ENCODE measurements at places on chromosomes 3 and 15.

GRCh38 chr3:94246171-94246570, 183.3 kb downstream of the NSUN3 start:
- H3K36me3 ChIP-seq: no peaks in the 10 kb centered on the region
- no peaks in the 10 kb centered on the region for H3K4me1 ChIP-seq
- H3K27ac ChIP-seq: no peak overlapping the region
- H3K27me3 ChIP-seq: peaks cover 2% of the 10 kb centered on the region

DNA sequence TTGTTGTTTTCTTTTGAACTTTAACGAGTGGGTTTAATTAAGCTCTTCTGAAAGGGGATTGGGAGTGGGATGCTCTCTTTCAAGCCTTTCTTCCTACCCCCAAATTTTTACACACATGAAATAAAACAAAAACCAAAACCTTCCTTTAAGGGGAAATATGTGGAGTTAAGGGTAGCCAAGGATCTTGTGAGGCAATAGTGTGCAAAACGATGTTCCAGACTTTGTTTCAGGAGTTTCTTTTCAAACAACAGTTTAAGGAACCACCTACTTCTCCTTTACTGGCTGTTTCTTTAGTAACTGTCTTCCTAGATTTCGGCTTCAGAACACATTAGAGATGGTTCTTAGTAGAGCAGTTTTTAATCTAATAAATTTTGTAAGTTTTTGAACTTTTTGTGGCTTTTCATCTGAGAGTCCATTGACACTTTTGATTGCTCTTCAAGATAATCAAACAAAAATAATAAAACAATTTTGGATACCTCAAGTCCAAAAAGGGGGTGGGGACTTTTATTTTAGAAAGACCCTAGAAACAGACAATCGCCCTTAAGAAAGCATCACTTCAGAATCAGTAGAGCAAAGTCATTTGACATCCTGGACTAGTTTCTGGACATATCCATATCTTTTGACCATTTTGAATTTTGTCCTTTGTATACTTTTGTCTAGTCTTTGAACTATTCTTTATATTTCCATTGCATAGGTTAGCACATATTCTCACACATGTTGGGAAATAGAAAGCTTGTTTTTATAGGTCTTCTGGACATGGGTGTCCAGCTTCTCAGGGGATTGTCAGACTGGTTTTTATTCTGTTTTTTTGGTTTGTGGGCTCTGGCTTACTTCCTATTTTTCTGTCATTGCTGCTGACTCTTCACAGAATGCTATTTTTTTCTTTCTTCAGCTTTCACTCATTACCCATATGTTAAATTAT, 6.0 kb downstream of the DIPK2A start:
- no peaks in the 10 kb centered on the region for H3K27me3 ChIP-seq
- peaks cover 10% of the 10 kb centered on the region for H3K36me3 ChIP-seq
- DNase-seq: no peak
- peaks cover 36% of the 10 kb centered on the region for H3K4me1 ChIP-seq
- H3K27ac ChIP-seq: peak overlapping the region; percentile 33

DNA sequence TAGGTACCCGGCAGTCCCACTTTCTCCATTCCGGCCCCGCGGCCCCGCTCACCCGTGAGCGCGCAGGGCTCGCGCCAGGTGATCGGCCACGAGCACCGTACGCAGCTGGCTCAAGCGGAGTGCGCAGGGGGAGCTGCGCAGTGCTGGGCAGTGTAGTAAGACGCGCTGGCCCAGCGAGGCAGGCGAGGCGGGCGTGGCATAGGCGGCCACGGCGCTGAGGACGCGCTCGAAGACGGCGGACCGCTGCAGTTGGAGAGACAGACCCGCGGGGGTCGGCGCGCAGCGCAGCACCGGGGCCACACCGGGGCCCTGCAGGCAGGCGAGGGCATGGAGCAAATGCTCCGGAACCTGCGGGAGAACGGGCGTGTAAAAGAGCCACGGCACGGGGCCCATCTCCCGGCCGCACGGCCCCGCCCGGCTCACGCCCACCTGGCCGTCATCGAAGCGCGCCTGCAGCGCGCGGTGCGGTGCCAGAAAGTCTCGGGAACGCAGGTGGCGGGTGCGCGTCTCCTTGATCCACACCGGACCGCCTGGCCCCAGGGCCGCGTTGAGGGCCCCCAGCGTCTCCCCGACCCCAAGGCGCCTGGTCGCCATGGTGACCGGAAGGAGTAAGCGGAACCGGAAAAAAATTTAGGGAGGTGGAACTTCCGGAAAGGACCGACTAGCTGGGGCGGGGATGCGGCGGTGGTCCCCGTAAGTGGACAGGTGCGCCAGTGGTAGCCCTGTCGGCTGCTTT, at the start of gene DALRD3:
TSS of gene DALRD3 (minus strand) at position 610 of the 736 bp plus-strand sequence. CDS start at position 594, 16 bp downstream.
- peak; percentile 69 for DNase-seq
- peaks cover 40% of the 10 kb centered on the region for H3K4me1 ChIP-seq
- peak within 1 kb of the TSS; percentile 87 for H3K4me3 ChIP-seq
- peaks cover 27% of the 10 kb centered on the region for H3K36me3 ChIP-seq

GRCh38 chr3:142709207-142709606, 14.6 kb upstream of the TRPC1 start:
- H3K27ac ChIP-seq: no peak overlapping the region
- DNase-seq: no peak

DNA sequence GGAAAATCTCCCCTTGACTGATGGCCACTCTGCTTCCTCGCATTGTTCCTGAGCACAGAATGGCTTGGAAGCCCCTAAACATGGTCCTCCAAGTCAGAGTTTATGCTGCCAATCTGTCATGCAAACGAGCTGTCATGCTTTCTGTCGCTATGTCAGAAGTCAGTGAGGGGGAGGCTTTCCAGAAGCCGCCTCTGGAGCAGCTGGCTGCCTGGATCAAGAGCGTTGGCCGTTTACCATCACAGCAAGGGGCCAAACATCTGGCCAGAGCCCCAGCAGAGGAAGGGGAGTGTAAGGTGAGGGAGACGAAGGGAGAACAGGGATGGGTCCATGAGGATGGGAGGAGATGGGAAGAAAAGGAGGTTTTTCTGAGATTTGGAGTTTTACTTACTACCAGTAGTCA, 372.6 kb upstream of the NR2F2 start:
- no peak overlapping the region for H3K4me3 ChIP-seq
- H3K27ac ChIP-seq: no peak overlapping the region
- H3K27me3 ChIP-seq: no peaks in the 10 kb centered on the region
- H3K4me1 ChIP-seq: no peaks in the 10 kb centered on the region

- peak within 1 kb of the TSS; percentile 15 for H3K27ac ChIP-seq
- peaks cover 33% of the 10 kb centered on the region for H3K27me3 ChIP-seq
- H3K36me3 ChIP-seq: no peaks in the 10 kb centered on the region
Measured at GRCh38 chr15:48191574-48192225, at the start of gene CTXN2. Gene CTXN2 (plus strand): TSS chr15:48191665. CDS start chr15:48201301, 9,636 bp downstream.
